ENCODE measurements at places on chromosomes 12 and 14.

GRCh38 chr12:10215436-10215835, 2.8 kb downstream of the GABARAPL1 start:
- no peak for DNase-seq

DNA sequence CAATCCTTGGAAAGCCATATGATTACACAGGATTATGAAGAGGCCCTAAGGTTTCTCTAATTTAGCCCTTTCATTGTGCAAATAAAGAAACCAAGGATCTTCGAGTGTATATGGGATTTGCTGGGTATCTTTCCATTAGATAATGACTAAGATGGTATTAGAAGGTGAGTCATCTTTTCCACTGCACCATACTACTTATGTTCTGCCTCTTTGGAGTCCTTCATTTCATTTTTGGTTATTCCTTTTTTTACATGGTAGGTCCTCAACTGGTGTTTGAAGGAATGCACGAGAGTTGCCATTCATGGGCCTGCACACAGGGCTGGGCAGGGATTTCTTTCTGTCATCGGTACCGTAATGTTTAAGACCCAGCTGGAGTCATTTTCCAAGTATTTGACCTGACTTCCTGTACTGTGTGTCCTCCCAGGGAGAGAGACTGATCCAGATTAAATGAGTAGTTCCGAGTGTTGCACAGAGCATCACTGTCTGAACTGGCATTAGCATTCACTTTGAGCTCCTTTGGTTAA, 85.7 kb downstream of the BORCS5 start:
- no peak for DNase-seq

DNA sequence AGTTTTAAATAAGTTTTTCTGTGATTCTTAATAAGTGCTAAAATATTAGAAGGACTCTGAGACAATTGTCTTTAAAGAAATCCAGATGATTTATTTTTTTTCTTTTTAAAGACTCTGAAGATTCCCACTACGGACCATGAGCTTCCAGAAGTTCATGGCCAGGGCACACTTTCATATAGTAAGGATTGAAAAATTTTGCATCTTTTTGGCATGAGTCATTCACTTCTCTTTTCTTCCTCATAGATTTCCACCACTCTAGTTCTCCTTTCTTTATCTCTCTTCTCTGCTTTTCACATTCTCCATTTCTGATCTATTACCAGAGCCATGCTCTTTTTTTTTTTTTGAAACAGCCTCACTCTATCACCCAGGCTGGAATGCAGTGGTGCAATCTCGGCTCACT, 385.8 kb downstream of the FLRT2 start:
- DNase-seq: no peak

- DNase-seq: no peak
Observed at GRCh38 chr12:117370588-117370987, 9.2 kb upstream of the NOS1 start.

GRCh38 chr14:23697680-23698079, 61.5 kb downstream of the DHRS2 start:
- DNase-seq: no peak

GRCh38 chr12:89436062-89436461, 83.8 kb upstream of the DUSP6 start:
- DNase-seq: no peak

GRCh38 chr12:119528241-119528640, 65.3 kb upstream of the TMEM233 start:
- no peak for DNase-seq

GRCh38 chr12:4168036-4168435, 105.5 kb upstream of the CCND2 start:
- no peak for DNase-seq

- DNase-seq: no peak
Observed at GRCh38 chr12:93360688-93361087, 17.0 kb upstream of the NUDT4 start.

DNA sequence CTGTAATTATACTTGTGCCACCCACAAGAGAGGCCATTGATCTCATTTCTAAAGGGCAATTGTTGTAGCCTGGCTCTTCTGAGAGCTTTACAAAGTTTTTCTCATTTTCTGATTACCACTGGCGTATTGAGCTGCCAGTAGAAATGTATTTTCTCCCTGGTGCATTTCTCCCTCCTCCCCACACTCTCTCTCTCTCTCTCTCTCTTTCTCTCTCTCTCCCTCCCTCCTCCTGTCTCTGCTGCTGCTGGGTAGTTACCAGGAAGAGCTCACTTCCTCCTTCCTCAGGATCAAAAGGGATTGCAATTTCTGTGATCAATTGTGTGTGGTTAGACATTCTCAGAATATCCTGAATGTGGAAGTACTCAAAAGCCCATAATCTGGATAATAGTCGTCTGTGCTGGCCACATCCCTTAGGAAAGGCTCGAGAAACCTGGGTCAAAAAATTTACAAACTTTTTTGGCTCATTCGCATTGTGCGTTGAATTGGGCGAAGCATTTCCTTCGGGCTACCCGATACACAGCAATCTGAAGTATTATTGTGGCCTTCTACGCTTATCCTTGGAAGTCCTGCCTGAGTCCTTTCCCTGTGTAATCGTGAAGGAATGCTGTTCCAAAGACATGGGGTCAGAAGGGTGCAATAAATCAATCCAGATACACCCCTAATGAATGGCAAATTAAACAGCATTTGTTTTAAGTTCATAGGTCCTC, 254.8 kb downstream of the MSRB3 start:
- DNase-seq: no peak

GRCh38 chr14:76272349-76272748, 103.6 kb upstream of the ESRRB start:
- DNase-seq: no peak

Data from stimulated activated naive CD4-positive, alpha-beta T cell (primary cell).